HAP-1 (cell line): ENCODE measurements at places on chromosomes 13 and 19.
A peak's percentile ranks its signal among the peaks of the same experiment; 100 is the strongest.

DNA sequence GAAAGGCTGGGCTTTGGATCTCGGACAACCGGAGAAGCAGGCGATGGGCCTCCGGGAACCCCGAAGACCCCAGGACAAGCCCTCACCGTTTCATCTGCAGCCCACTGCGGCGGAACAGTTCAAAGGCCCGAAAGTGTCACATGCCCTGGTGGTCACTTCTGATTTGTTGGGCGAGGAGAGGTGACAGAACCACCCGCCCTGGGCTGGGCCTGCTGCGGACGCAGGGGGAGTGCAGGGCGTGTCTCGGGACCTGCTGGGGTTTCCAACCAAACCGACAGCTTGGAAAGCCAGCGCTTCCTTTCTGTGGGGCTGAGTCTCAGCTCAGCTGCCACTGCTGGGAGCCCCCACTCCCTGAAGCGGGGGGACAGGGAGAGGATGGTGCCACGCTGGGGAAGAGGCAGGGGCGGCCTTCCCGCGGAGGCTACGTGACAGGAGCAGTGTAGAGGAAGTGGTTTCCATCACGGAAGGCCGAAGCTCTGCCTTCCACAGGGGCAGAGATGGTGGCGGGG lies 22.8 kb upstream of the ZBTB7A start:
- DNase-seq: peak; percentile 7

GRCh38 chr13:49927755-49928154 lies 8.4 kb downstream of the SPRYD7 start:
- no peak for DNase-seq

DNA sequence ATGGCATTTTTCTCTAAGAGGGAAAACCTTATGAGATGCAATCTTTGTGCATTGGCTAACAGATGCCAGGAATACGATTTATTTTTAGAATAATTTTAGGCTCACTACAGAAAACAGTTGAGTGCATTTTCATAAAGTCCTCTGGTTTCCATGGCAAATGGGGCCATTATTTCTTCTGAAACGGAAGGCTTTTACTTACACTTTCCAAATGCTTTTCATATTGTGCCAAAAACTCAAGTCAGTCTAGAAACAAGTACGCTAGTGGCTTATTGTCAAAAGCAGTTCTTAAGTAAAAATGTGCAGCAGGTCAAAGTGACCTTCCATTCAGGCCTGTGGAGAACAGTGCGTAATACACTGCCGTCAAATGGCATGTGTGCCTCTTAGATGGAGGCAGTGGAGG lies 628.7 kb downstream of the EFNB2 start:
- no peak for DNase-seq

DNA sequence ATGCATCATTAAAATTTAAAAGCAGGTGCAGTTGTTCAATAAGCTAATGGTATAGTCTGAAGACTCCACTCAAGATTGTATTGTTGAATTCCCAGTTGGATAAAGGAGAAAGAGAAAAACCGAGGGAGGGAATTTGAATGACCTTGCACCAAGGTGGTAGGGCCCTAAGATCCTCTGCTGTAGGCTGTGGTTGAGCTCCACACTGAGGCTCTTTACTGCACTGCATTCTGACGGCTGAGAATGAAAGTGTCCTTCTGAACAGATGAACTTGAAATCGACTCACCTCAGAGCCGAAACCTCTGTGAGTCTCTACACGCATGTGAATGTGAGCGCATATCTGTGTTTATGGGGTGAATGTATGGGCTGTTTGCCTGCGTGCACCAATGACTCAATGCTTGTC lies 388.9 kb upstream of the DACH1 start:
- DNase-seq: peak; percentile 79

DNA sequence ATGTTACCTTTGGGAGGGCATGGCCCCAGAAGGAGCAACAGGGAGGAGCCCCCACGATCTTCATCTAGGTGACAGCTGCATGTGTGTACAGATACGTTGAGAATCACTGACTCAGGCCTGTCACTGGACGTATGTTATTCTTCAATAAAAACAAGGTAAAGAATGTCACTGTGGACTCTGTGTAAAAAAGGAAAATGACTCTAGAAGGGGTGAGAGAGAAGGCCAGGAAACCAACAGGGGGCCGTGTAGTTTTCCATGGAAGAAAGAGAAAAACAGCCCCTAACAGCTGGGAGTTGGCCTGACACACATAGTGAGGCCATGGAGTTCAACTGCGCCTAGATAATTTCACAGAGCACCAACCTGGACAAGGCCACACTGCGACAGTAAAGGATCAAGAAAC lies 1.9 kb upstream of the LYPD3 start:
- no peak for DNase-seq

DNA sequence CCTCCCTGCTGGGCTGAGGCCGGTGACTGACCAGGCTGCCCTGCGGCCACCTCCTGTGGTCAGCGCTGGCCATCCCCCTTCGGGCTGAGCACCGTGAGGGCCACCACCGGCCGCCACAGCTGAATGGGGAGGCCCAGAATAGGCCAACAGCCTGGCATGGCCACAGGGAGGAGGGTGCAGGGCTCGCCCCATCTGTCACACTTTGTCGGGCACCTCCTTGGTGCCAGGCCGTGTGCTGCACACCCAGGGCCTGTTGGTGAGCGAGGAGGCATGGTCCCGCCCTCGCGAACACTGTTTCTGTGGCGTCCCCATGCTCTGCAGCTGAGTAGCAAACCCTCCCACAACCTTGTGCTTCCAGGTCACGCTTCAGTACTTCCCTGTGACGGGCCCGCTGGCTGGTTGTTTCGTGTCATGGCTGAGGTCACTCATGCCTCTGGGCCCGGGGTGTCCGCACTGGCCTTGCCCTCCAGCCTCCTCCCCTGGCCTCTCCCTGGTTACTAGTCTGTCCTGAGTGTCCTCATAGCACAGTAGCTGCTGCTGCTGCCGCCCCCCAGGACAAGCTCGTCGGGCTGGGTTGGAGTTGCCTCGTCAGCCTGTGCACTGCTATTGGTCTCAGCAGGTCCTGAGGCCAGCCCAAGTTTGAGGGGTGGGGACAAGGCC lies 15.2 kb downstream of the EPN1 start:
- no peak for DNase-seq

DNA sequence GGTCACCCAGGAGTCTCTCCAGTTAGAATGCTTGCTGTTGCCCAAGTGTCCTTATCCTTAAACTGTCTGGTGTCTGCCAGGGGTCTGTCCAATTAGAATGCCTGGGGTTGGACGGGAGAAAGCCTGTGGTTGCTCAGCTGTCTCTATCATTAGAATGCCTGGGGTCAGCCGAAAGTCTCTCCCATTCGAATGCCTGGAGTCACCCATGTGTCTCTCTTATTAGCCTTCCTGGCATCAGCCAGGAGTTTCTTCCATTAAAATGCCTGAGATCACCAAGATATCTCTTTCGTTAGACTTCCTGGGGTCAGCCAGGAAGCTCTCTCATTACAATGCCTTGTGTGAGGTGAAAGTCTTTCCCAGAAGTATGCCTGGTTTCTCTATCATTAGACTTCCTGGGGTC lies 1521.0 kb downstream of the UQCRFS1 start:
- no peak for DNase-seq

DNA sequence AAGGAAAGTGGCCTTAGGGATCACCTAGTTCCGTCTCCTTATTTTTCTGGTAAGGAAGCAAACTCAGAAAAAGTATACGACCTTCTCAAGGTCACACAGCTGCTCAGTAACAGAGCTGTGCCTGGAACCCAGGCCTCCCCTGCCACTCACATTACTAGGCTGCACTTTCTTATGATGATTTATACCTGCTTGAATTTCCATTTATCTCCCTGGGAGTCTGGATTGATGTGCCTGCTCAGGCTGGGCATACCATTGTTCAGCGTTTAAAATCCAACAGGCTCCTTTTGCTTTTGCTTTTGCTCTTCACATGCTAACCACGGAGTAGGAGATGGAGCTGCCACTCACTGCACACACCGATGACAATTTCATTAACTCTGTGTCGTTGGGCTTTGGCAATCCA lies 241.0 kb downstream of the OLFM4 start:
- DNase-seq: no peak

DNA sequence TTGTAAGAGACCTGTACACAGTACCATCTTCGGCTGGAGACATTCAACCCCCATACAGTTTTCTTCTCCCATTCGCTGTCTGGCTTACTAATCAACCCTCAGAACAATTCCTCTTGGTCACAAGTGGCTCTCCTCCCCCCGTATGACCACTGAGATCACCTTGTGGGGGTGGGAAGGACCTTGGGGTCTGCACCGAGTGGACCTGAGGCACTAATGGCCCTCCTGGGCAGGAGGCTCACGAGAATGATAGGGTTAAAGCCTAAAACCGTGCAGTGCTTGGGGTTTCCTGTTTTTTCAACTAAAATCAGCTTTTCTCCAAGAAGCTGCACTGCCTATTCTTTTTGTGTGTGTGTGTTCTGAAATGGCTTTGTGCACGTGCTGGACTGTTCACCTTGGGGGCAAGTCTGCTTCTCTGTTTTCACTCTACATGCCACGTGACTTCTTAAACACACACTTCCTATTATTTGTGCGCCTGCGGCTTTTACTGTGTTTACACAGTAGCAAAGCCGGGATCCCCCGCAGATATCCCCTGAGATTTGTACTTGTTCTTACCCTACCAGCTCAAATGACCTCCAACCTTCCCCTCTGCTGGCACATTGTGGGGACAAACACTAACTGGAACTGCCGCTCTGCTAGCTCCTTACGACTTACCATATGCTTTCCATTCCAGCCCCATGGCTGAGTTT lies 12.3 kb downstream of the RBM26 start:
- DNase-seq: peak; percentile 90

DNA sequence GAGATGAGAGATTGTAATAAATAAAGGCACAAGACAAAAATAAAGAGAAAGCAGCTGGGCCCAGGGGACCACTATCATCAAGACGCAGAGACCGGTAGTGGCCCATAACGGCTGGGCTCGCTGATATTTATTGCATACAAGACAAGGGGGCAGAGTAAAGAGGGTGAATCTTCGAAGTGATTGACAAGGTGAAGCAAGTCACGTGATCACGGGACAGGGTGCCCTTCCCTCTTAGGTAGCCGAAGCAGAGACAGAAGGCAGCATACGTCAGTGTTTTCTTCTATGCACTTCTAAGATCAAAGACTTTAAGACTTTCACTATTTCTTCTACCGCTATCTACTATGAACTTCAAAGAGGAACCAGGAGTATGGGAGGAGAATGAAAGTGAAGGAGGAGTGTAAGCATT lies 4.6 kb upstream of the PRKCG start:
- no peak for DNase-seq

GRCh38 chr19:19421299-19421696 lies 15.8 kb downstream of the GATAD2A start:
- no peak for DNase-seq

GRCh38 chr13:93244918-93245280 lies 18.3 kb downstream of the GPC6 start:
- no peak for DNase-seq

DNA sequence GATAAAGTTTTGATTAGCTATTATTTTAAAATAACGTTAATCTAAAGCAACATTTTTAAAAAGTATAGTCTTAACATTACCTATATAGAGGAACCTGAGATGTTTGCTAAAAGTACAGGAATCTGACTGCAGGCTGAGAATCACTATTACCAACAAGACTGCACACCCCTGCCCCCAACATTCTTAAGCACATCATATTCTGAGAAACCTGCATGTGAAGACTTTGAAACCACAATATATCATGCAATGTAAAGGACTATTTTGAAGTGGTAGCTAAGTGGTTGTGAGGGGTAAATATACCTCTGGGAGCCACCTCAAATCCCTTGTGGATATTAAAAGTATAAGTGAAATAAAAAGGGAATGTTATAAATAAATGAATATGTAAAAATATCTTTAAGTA lies 119.0 kb upstream of the KLF12 start:
- DNase-seq: no peak

DNA sequence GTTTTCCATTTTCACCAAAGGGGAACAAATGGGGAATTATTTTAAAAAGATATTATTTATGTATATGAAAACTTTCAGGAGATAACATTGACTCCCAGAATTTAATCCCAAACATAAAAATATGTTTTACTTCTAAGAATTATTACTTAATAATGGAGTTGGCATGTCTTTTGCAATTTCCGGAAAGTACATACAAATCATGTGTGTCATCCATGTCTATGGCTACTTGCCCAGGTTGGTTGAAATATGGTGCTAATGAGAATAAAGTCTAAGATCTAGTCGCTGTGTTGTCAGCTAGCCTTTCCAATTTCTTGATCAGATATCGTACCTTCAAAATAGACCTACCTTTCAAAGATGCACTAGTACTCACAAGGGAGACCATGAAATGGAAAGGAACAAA lies 1003.2 kb upstream of the PCDH20 start:
- no peak for DNase-seq

DNA sequence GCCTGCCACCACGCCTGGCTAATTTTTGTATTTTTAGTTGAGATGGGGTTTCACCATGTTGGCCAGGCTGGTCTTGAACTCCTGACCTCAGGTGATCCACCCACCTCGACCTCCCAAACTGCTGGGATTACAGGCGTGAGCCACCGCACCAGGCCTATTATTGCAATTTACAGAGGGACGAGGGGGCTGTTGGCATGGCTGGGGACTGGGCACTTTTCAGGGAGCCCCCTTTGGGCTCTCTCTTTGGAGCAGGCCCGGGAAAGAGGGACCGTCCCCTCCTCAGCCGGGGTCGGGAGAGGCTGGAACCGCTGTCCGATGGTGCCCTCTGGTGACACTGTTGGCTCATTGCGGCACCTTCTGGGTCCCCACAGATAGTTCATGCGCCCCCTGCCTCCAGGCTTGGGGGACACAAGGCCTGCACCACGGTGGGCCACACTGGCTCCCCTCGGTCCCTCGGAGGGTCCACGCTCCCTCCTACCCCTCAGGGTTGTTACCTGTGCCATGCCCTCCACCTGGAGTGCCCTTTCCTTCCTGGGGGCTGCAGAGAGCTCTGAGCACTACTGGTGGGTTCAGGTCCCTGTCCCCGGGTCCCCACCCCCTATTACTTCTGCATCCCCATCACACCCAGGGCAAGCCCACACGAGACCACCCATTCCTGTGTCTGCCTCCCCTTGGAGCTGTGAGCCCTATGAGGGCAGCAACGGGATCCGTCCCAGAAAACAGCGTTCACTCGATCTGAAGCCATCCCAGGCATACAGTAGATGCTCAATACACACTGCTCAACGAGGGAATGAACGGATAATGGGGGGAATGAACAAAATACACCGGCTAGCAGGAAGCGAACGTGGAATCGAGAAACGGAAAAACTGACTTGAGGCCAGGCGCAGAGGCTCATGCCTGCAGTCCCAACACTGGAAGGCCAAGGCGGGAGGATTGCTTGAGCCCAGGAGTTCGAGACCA lies 12.5 kb downstream of the FEM1A start:
- DNase-seq: peak; percentile 87

GRCh38 chr19:408441-408901 lies 476 bp downstream of the C2CD4C start:
- peak; percentile 90 for DNase-seq

GRCh38 chr13:111620166-111620565 lies 299.7 kb downstream of the TEX29 start:
- DNase-seq: no peak

GRCh38 chr19:38658462-38659306 lies 11.2 kb downstream of the ACTN4 start:
- DNase-seq: no peak

- no peak for DNase-seq
These were observed 3.5 kb downstream of the ZSCAN5B start for GRCh38 chr19:56193981-56194640.

- DNase-seq: no peak
These were observed 5.9 kb downstream of the KLC3 start for GRCh38 chr19:45346449-45346848.
